ENCODE measurements at places on chromosomes 3 and 15. TPM values are rescaled to one million over a fixed set of nuclear protein-coding genes. Genes with fewer than 3 reads are reported as not detected.

BCHE gene
- 6.4 TPM for total RNA-seq

TMEM41A gene
- 36.4 TPM for total RNA-seq

TM6SF1 gene
- total RNA-seq, result 2.5 TPM

CMTM7 gene
- 7.6 TPM for total RNA-seq

SCN5A gene
- total RNA-seq, result not detected

GRCh38 chr3:82100378-82100777 is 338.9 kb upstream of the GBE1 start:
- DNase-seq, result no peak

DNA sequence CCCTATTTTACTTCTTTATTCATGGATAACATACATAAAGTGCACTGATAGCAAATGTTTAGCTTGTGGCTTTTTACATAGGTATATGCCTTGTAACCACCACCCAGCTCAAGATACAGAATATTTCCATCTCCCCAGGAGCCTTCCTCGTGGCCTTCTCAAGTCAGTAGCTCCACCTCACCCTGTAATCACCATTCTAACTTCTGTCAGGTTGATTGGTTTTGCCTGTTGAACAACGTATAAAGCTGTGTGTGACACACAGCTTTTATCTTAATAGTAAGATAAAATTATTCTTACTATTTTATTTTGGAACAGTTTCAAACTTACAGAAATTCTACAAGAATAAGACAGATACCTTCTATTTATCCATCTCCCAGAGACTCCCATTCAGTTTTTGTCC is 13.3 kb downstream of the ATG7 start:
- no peak for DNase-seq

DNA sequence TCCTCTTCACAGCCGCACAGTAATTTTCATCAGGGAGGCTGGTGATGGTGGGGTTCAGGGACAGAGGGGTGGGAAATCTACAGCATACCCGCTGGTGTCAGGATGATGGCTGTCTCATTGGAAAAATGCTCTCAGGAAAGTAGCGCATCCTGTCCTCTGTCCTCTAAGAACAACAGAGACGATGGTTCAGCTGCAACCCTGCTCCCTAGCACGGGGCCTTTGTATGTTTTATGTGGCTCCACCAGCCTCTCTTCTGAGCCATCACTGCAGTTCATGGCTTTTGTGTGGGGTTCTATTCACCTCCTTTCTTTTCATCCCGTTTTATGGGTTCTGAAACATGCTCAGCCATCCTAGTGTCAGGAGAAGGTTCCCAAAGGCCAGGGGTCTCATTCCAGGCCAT is 68.9 kb downstream of the EPHB1 start:
- no peak for DNase-seq

- no peak for DNase-seq
Observed at GRCh38 chr3:129593595-129594339, 12.7 kb downstream of the PLXND1 start.

DNA sequence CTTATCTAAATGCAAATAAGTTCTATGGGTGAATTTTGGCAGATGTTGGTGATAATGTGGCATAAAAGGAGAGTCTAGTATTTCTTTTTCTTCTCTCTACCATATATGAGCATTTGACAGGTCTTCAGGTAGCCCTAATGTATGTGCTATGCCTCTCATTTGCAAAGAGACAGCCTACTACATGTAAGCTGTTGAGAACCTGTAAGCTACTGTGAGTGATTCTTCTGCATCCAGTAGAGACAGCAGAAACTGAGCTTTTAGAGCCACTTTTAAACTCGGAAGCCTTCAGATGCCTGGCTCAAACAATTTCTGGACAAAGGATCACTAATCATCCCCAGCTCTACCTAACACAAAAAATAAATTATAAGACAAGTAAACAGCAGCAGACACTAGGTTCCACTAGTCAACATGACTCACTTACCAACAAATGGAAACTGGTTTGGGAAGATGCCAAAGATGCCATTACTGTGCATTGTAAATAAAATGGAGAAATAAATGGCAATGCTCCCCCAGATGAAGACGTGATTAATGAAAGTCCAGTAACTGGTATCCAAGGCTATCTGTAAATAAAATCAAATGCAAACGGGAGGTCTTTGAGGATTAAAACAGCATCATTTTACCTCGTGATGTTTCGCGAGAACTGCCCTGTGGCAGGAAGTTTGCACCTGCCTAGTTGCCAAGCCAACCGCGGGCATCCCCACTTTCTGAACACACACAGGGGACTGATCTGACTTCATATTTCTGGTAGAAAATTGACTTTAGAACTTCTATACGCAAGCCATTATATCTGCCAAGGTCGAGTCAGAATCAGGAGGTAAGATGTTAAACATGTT is 245.3 kb downstream of the DTWD1 start:
- DNase-seq, result no peak

DNA sequence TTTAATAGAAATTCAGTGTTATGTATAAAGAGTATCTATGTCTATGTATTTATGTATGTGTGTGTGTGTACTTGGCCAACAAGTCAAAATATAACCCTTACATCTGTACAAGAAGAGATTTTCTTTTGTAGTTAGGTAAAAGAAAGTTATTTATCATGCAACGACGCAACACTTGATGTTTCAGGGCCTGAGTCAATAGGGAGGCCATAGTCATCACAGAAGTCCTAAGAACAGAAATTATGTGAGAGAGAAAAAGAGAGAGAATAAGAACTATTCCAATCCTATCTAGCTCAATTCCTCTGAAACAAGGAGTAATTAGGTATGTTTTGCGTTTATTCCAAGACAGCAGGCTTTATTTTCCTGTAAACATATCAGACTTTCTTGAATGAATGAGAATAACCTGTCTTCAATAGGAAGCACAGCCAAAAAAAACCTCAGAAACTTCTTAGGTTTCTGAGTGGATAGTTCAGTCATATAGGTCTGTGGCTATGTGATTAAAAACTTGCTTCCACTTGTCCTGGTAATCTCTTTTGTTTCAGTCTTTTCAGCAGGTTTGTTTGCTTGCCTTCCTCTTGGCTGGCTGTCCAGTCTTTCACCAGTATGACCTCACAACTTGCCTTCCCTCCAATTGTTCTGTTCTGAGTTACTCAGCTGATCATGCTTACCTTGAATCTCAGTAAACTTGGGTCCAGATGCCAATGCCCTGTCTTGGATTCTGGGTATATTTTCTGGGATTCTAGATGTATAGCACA is 382.4 kb upstream of the GBE1 start:
- DNase-seq, result no peak

DNA sequence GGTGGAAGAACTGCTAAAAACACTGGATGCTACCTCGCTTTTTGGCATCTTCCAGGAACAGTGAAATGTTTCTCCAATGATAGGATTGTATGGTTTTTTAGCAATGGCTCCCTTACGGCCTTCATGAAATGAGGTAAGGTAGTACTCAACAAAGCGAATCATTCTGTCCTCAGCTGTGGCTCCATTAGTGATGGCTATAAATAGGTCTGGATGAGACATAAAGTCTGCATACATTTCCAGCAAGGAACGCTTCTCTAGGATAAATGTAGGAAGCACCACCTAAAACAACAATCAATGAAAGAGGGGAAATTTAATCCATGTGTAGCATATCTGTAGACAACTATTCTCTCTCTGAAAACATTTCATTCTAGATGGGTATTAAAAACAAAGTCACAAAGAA is 32.4 kb upstream of the SNX4 start:
- no peak for DNase-seq

DNA sequence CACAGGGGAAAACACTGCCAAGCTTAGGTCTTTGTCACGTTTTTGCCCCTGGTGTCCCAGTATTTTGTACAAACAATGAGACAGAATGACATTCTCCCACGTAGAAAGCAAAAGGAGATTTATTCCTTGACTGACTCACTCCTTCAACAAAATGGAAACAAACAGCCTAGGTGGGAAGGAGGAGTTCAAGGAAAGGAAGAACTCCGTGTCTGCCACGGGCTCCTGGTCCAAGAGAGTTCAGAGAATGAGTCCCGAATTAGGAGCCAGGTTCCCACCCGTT is 8.1 kb downstream of the TLE3 start:
- DNase-seq, result no peak

GRCh38 chr3:175885231-175885766 is 1026.2 kb downstream of the NAALADL2 start:
- DNase-seq, result no peak
